Caki2 (cell line): ENCODE measurements at places on chromosomes 6 and 20. TPM values are rescaled to one million over a fixed set of nuclear protein-coding genes. Genes with fewer than 3 reads are reported as not detected.

PCED1A gene
- total RNA-seq = 31.8 and 37.3 TPM in 2 replicates

ZNF165 gene
- 2.1 and 2.4 TPM in 2 replicates for total RNA-seq

MMS22L gene
- 4.8 and 10.7 TPM in 2 replicates for total RNA-seq

CCDC170 gene
- total RNA-seq = not detected in 2 replicates

DNA sequence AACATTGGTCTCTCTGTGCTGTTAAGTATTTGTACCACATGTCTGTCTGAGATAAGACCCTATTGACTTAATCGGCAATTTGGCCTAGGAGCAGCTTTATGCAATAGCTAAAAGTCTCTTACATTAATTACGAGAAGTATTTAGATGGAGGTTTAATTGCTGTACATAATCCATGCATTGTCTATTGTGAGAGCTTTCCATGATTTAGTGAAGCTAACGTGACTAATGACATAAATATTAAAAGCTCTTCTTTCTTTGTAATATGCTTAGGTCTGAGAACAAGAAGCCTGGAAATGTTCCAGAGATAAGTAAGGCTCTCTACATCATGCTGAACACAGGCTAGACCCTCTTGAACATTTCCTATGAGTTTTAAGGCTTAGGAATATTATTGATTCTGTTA, 32.7 kb upstream of the FAM83B start:
- DNase-seq = no peak

OPRM1 gene
- total RNA-seq = not detected in 2 replicates

- no peak for DNase-seq
These were observed 28.6 kb downstream of the SPATA2 start for GRCh38 chr20:49886571-49887213.

TRIM31 gene
- total RNA-seq = 0.71 and 3.0 TPM in 2 replicates

- no peak for DNase-seq
These were observed 21.2 kb downstream of the NHLRC1 start for GRCh38 chr6:18101271-18101670.

DNA sequence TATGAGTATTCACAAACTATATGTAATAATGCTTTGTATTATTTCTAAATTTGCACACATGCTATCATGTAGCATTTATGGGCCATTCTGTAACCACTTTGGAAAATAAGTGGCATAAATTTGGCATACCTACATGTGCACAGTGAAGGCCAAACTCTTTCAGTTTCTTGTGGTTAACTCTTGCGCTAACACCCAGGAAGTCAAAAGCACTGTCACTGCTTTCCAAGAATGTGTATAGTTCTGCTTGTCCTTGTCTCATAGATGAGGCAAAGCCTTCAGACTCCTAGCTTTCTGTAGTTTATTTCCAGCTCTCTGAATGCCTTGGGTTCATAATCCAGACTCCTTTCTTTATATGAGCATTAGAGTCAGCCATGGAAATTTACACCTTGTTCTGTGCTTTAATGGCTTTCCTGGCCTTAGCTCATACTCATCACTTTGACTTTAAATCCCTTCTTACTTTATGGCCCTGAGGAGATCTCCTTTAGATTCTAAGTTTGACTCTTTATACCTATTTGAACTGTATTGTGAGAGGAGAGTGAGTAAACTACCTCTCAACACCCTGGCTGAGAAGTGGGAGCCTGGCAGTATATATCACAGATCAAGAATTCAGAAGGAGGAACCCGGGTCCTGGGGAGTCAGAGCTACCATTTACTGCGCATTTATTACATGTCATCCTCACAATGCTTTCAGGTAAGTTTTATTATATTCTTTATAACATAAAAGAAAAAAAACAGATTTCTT, 949 bp upstream of the SLC17A3 start:
- peak; percentile 22 for DNase-seq

DNA sequence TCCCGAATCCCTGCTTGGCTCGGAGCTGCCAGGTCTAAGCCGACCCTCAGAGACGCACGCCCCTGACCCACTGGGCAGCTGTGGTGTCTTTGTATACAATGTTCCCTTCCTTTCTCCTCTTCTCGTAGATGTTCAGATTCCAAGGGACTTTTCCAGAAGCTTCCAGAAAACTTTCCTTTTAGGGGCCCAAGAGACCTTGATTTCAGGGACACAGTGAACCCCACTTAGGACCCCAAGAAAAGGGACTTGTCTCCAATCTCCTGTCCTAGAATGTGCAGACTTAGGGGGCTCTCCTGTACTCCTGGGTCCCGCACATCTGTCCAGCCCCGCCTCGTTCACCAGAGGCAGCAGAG, 103.5 kb downstream of the EDN3 start:
- no peak for DNase-seq

GRCh38 chr20:6066582-6066981, 12.7 kb upstream of the LRRN4 start:
- no peak for DNase-seq

LY6G5C gene
- total RNA-seq = 0.30 TPM in 1 of 2 replicates, not detected in the other

- peak; percentile 69 for DNase-seq
These were observed 453 bp downstream of the KCNQ5 start for GRCh38 chr6:72622094-72622940.

FOXF2 gene
- 6.8 and 14.1 TPM in 2 replicates for total RNA-seq
